ENCODE measurements at places on chromosomes 12 and 14.

- DNase-seq = no peak
Measured at GRCh38 chr12:76618031-76618430, 58.5 kb upstream of the OSBPL8 start.

DNA sequence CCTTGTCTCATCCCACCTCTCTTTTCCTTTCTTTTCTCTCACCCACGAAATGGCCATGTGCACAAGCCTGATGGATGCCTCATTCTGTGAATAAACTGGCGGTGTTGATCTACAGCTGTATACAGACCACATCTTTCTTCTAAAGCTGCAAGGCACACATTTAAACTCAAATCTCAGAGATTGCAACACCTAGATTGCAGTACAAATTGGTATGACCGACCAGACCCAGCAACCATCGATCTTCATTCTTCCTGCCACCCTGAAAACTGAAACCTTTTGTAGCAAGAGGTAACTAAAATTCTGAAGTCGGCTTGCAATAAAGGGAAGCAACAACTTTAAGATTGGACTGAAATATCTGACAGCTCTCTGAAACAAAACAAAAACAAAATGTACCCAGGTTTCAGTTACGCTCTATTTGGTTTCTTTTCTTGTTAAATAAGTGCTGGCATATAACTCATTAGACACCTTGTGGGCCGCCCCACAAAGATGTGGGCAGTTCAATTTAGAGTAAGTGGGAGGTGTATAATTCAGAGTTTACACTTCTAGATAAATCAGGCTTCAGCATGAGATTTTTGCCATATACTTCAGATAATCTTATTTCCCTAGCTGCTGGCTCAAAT, 390.0 kb upstream of the NOVA1 start:
- DNase-seq = no peak

GRCh38 chr14:81582420-81582819, 48.8 kb upstream of the SEL1L start:
- no peak for DNase-seq

- no peak for DNase-seq
Measured at GRCh38 chr14:33691907-33692306, 259.0 kb downstream of the EGLN3 start.

DNA sequence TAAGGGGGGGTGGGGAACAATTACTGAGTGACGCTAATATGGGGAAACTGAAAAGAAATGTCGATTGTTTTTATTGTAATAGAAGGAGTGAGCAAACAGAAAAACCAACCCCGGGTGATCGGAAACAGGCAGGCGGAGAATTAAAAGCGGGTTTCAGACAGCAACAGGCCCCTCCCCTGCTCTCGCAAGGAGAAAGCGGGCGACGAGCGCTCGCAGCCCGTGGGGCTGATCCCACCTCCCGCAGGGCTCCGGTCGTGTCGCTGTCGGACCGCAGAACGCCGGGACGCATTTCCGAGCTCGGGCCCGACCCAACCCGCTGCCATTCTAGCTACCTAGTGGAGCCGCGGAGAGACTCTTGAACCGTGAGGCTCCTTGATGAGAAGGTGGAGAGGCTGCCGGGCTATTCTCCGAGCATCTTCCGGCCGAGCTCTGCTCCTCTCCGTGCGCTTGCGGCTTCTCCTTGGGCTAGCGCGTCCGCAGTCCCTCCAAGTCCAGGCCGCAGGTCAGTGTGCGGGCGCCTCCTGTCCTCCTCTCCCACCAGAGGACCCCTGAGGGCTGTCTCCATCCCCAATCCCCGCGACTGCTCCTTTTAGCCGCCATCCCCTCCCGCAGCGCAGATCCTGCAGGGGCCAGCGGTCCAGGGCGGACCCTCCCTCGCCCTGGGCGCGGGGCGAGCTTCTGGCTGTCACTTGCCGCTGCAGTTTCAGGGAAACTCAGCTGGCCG, 4.1 kb upstream of the PAX9 start:
- no peak for DNase-seq

GRCh38 chr12:86669010-86669409, 412.8 kb upstream of the MGAT4C start:
- no peak for DNase-seq

- no peak for DNase-seq
Measured at GRCh38 chr14:68293404-68293803, 473.8 kb downstream of the RAD51B start.

DNA sequence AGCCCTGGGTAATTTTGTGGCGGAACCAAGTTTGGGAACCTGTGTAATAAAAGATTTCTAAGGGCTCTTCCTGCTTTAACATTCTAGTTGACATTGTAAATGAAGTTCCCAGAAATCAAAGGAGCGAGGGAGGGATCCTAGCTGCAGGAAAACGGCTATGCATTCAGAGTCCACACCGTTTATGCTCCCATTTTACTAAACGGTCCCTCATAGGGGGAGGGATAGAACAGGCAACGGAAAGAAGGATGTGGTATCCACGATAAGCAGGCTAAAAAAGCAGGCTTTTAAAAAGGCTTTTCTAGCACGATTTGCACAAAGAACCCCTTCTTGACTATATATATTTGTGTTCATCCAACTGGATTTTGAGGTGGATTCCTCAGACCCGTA, 559 bp downstream of the SYNJ2BP start:
- no peak for DNase-seq

DNA sequence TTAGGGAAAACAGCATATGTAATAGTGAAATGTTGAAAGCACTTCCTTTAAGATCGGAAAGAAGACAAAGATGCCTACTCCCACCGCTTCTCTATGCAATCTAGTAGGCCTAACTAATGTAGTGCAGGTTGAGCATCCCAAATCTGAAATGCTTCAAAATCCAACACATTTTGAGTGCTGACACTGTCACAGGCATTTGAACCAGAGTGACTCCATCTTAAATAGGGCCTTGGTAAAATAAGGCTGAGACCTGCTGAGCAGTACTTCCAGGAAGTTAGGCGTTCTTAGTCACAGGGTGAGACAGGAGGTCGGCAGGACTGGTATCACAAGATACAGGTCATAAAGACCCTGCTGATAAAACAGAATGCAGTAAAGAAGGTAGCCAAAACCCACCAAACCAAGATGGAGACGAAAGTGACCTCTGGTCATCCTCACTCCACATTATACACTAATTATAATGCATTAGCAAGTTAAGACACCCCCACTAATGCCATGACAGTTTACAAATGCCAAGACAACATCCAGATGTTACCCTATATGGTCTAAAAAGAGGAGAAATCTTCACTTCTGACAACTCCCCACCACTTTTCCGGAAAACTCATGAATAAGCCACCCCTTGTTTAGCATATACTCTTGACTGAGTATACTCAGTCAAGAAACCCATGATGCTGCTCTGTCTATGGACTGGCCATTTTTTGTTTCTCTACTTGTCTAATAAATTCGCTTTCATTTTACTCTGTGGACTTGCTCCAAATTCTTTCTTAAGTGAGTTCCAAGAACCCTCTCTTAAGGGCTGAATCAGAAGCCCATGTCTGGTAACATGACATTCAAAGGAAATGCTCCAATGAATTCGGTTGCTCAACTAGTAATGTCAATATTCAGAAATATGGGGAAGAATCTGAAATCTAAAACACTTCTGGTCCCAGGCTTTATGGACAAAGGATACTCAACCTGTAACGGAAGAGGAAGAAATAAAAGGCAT, 47.1 kb upstream of the MTERF2 start:
- DNase-seq = no peak

- DNase-seq = no peak
Measured at GRCh38 chr12:57893431-57894353, 47.2 kb upstream of the CTDSP2 start.

Data from stimulated activated CD8-positive, alpha-beta memory T cell treated with anti-CD3 and anti-CD28 coated beads, Interleukin-7, amount 100 ng/mL, for 24 hours (primary cell).